ENCODE measurements at places on chromosomes 7 and 10. TPM values are rescaled to one million over a fixed set of nuclear protein-coding genes. Genes with fewer than 3 reads are reported as not detected.
A peak's percentile ranks its signal among the peaks of the same experiment; 100 is the strongest.

Gene COG5
- 31.4 TPM for polyA plus RNA-seq

- no peak for DNase-seq
These were observed 19.8 kb downstream of the HKDC1 start for GRCh38 chr10:69239816-69240434.

Gene ASB10
- 0.04 TPM for polyA plus RNA-seq

DNA sequence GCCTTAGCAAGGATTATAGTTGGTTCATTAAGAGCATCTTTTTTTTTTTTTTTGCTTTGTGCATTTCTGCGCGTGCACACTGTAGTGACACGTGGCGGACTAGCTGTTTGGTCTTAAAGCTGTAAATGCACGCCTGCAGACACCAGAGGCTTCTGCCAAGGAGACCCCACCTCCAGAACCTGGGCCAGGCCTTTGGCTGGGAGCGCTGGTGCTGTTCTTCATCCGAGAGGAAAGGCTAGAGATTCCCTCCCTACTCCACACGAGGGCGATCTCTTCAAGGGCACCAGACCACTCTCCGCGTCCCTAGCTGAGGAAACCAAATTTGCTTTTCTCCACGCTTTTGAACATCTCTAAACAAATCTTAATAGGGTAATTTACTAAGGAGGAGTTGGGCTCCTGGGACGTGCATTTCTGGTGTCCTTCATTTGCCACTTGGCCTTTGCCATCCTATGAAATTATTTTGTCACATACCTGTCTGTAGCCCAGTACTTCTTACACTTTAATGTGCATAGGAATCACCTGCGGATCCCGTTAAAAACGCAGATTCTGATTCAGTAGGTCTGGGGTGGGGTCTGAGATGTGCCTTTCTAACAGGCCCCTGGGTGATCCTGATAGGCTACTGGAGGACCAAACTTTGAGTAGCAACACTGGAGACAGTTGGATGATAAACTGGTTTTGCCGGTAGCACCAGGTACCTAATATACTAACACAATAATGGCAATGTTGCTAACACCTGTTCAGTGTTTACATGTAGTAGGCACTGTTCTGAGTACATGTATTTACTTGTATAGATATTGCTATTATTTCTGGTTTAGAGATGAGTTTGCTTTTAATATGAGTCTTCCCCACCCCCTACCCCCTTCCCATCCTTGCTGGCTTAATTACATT, 1.3 kb upstream of the SLC26A5 start:
- DNase-seq, result peak; percentile 37

Gene GCK
- polyA plus RNA-seq, result 5.6 TPM

DNA sequence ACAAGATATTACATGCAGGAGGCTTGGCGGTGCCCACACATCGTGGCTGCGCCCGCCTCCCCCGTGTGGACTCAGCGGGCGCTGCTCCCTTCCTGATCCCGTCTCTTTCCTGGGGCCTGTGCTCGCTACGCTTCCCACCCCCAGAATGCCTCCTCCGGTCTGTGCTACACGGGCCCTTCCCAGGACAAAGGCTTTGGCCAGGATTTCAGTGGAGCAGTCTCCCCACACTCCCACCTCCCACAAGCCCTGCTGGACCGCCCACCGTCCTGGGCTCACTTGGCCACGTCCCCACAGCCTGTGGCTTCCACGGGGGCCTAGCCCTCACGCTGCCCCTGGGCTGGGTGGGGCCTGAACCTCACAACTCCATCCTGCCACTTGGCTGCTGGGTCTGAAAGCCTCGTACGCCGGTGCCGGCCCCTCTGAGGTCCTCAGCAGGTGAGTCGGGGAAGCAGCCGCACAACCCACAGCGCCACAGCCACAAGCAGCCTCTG, 17.3 kb downstream of the CFAP46 start:
- no peak for DNase-seq

- no peak for DNase-seq
These were observed 68.8 kb upstream of the GRB10 start for GRCh38 chr7:50851451-50851850.

- no peak for DNase-seq
These were observed 65.4 kb downstream of the TACC2 start for GRCh38 chr10:122054048-122055025.

- no peak for DNase-seq
These were observed 83.7 kb upstream of the BET1 start for GRCh38 chr7:94087664-94088352.

- no peak for DNase-seq
These were observed 72.4 kb downstream of the REEP3 start for GRCh38 chr10:63593576-63593975.

GRCh38 chr10:34716234-34716633, 98.9 kb downstream of the PARD3 start:
- DNase-seq, result no peak

DNA sequence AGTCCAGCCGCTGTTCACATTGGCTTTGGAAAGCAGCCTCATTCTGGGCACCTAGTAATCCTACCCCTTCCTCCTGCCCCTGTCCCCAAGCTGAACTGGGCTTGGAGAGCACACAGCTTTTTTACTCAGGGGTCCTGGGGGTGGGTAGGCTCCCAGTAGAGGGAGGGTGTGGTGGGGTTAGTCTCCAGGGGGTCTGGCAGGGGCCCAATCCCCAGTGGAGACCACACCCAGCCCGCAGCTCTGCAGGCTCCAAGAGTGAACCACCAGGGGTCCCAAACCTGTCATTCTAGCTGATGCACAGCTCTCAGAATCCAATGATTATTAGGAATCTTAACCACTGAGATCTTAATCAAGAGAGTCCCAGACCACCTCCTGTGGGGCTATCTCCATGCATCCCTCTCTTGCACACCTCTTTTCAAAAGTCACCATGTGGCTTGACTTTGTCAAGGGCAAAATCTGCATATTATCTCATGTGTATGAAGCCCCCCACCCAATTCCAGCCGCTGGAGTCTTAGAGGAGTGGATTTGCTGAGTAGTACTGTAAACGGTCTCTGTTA, 2.7 kb downstream of the HOXA11 start:
- no peak for DNase-seq

Gene ITGB1
- 578 TPM for polyA plus RNA-seq

Gene ZNF467
- 37.5 TPM for polyA plus RNA-seq

DNA sequence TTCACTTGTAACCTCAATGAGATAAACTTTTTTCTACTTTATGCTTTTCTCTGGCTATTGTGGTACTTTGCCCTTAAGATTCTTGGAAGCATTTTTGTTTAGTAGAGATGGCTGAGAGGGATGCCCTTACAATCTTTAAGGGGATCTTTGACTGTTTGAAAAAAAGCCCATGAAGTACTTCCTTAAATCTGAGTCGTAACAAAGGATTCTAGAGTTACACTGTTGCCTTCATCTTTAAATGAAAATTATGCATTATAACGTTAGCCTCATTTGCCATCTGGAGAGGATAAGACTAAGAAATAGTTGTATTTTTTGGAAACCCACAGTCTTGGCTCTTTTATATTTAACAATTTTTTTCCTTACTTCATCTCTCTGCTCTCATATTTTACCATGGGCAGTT, 37.8 kb upstream of the FZD1 start:
- no peak for DNase-seq
